ENCODE measurements at places on chromosomes 5 and 9.
A peak's percentile ranks its signal among the peaks of the same experiment; 100 is the strongest.

- no peak for DNase-seq
Observed at GRCh38 chr9:81893929-81894328, 34.3 kb upstream of the SPATA31D4 start.

DNA sequence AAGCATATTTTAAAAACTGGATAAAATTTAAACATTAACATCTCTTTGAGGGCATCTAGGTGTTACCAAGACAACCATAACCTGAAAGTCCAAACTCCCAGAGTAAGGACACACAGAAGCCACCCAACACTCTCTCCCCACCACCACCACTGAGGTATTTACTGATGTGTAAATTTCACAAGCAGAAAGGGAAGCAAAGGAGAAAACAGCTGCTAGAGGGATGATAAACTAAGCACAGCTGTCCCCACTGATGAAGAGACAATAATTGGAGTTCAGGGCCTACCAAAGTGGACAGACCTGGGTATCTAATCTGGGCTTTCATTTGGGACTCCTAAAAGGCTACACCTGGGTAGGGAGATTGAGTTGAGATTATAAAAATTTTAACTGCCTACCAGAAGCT is 63.6 kb downstream of the FRMD3 start:
- DNase-seq, result no peak

DNA sequence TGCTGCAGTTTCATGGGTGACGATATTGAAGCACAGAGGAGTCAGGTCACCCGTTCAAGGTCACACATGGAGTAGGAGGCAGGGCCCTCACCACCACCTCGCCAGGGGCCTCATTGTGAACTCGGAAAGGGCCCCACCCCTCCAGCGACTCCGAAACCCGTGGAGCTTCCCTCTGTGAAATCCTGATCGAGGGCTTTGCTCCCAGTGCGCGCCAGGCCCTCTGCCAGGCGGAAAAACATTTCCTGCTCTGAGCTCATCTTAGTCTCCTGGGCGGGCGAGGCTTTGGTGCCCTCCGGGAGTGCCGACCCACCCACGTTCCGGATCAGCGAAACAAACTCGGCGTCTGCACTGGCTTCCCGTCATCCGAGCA is 75.0 kb upstream of the FCN1 start:
- DNase-seq, result no peak

- DNase-seq, result peak; percentile 72
Observed at GRCh38 chr5:174951151-174951780, 226.9 kb downstream of the MSX2 start.

- DNase-seq, result peak; percentile 61
Observed at GRCh38 chr5:63596254-63596653, 366.0 kb downstream of the HTR1A start.

DNA sequence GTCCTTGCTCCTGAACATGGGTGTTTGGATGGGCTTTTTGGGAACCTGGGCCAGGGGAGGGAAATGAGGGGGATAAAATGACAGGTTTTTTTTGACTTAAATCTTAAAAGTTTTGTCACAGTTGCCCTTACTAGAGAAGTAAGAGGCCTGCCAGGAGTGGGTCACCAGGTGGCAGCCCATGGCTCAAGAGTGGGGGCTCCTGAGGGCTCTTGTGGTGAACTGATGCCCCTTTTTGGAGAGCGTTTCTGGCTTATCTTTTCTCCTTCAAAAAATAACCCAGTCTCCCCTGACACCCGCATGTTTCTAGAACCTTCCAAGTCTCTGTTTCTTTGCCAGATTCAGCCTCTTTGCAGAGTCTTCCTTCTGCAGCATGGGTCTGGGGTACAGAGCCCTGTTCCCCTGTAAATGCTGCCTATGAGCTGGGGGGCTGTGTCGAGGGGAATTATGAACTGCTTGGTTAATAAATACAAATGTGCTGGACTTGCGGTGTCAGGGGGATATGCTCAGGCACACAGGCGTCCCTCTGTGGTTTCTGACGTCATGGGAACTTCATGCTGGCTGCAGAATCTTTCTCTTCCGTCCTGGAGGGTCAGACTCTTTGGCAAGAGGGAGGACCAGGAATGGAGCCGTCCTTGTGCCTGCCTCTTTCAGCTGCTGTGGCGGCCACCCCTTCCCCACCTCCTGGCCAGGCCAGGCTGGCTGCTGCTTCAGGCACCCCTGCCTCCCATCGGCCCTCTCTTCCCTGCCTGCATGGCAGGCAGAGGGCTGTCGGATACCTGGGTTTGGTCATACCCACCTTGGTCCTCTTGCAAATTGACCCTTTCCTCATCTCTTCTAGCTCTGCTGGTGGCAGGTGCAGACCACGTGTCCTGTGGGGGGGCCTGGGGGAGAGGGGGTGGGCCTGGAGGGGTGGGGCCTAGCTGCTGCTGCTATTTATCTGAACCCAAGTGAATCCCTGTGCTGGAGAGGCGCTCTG is 30.1 kb downstream of the PTPA start:
- DNase-seq, result no peak
